Nephron progenitor cell (in vitro differentiated cells): ENCODE measurements at places on chromosomes 13 and 19.

DNA sequence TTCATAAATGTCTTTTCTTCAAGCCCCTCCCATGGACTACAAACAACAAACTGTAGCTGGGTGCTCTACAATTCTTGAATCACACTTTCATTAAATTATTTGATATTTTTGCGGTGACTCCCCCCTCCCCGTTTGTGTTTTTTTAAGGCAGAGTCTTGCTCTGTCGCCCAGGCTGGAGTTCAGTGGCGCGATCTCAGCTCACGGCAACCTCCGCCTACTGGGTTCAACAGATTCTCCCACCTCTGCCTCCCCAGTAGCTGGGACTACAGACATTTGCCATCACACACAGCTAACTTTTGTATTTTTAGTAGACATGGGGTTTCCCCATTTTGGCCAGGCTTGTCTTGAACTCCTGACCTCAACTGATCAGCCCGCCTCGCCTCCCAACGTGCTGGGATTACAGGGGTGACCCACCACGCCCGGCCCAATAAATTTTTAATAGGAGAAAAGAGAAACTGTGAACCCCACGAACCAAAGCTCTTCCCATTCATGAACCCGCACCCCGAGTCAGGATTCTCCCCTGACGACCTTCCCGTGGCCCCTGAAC lies 703 bp downstream of the ZNF506 start:
- no peak for DNase-seq

GRCh38 chr13:111187960-111188541 lies 72.9 kb downstream of the ARHGEF7 start:
- no peak for DNase-seq

- no peak for DNase-seq
Observed at GRCh38 chr13:111898956-111899713, 167.8 kb upstream of the SOX1 start.

DNA sequence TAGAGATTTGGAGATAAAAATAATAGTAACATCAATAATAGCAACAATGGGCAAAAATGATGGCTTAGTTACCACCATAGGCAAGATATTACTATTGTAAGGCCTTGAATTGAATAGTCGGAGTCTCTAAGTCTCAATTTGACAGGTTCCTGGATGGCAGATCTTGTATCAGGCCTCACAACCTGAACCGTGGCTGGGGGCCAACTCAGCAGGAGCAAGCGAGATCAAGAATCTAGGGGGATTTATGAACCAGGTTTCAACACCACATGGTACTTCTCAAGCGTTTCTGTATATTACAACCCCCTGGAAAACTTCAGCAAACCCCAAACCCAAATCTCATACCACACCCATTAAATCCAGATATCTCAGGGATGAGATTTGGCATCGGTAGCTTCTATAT lies 573.8 kb downstream of the LIG4 start:
- no peak for DNase-seq

DNA sequence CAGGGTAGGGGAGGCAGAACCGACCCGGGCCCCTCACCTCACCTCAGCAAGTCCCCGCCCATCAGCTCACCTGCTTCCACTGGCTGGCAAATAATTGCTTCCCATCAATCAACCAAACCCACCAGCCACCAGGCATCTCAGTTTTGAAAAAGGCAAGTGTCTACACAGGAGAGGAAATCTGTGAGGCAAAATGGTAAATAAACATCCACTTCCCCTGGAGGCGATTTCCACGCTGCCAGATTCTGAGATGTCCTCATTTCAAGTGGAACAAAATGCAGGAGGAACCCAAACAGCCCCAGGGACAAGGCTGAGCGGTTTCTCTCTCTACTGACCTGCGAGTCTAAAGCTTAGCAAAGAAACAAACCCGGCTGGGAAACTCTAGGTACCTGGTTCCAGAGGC lies 117.5 kb downstream of the CRYL1 start:
- DNase-seq: no peak

DNA sequence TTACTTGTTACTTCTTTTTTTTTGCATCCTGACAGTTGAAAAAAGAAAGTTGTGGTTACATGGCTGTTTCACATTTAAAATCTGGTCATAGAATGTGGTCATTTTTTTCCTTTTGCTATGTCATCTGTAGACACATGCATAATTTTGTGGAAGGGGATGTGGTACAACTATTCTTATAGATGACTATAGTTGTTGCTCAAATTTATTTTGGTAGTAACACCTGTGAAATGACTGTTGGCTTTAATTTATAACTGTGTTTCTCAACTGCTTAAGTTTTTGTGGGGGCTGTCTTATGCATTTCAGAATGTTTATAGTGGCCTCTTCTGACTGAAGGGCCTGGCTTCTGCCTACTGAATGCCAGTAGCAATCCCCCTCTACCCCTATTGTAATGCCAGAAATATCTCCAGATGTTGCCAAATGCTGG lies 130.5 kb downstream of the PAN3 start:
- DNase-seq: no peak

DNA sequence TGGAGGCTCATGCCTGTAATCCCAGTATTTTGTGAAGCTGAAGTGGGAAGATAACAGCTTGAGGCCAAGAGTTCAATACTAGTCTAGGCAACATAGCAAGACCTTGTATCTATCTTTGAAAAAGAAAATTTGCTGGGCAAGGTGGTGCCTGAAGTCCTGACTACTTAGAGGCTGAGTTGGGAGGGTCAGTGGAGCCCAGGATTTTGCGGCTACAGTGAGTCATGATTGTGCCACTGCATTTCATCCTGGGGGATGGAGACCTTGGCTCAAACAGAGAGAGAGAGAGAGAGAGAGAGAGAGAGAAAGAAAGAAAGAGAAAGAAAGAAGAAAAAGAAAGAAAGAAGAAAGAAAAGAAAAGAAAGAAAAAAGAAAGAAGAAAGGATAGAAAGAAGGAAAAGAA lies 1872.3 kb upstream of the PCDH20 start:
- no peak for DNase-seq

DNA sequence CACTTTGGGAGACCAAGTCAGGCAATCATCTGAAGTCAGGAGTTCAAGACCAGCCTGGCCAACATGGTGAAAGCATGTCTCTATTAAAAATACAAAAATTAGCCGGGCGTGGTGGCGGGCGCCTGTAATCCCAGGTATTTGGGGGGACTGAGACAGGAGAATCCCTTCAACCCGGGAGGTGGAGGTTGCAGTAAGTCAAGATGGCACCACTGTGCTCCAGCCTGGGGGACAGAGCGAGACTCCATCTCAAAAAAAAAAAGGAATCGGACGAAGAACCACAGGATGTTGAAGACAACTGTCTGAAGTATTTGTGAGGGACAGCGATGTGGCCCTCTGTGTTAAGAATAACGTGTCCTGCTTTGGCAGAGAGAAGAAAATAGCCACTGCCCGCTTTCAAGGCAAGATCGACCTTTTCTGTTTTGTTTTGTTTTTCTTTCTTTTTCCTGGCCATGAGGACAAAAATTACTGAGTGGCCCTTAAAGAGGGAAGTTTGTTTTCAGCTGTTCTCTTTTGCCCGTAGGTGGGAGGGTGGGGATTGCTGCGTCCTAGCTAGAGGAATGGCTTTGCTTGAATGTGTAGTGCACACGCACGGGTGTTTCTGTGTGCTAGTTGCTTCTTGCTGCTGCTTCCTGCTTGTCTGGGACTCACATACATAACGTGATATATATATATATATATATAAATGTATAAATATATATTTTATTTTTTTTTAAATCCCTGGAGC lies 6.2 kb upstream of the PRKCG start:
- no peak for DNase-seq

DNA sequence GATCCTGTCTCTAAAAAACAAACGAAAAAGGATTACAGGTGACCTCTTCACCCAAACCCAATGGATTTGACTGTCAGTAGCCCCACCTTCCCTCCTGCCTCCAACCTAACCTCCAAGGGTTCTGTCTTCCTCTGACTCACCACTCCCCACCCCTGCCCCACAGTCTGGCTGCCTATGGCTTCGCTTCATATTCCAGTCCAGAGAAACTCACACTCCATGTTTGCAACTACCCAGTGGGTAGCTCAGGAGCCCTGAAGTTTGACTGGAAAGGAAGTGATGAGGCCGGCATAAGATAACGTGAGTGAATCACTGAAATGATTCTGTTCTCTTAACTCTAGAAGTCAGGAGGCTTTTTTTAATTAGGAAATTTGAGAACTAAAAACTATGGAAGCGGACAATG lies 303.9 kb downstream of the FOXO1 start:
- no peak for DNase-seq

- DNase-seq: no peak
Observed at GRCh38 chr19:47322058-47322457, 9.9 kb upstream of the C5AR2 start.
